Sigmoid colon (tissue), 7 donors: ENCODE measurements at places on chromosomes 4 and X. TPM values are rescaled to one million over a fixed set of nuclear protein-coding genes. Genes with fewer than 3 reads are reported as not detected.

CTAG2 gene
- not detected for total RNA-seq

COL4A5 gene
- total RNA-seq = 4.8 TPM

SYTL5 gene
- total RNA-seq = under 0.01 TPM

CLDN2 gene
- not detected for total RNA-seq

H2BW2 gene
- not detected for total RNA-seq

EVC gene
- 27.7 TPM for total RNA-seq

RNF128 gene
- total RNA-seq = not detected

INPP4B gene
- 20.5 TPM for total RNA-seq

TLR6 gene
- 4.1 TPM for total RNA-seq

FRAS1 gene
- 16.4 TPM for total RNA-seq

HTATSF1 gene
- total RNA-seq = 62.4 TPM

NR3C2 gene
- total RNA-seq = 26.8 TPM

TREX2 gene
- total RNA-seq = 3.6 TPM

FNIP2 gene
- total RNA-seq = 35.7 TPM

CT45A3 gene
- total RNA-seq = not detected

ERCC6L gene
- under 0.01 TPM for total RNA-seq

PTPN13 gene
- 12.2 TPM for total RNA-seq

LINC00632 gene
- total RNA-seq = 78.4 TPM

FGB gene
- total RNA-seq = not detected

SHROOM3 gene
- 5.1 TPM for total RNA-seq

NPY2R gene
- total RNA-seq = 2.1 TPM

TSPAN7 gene
- total RNA-seq = 17.4 TPM

FMR1NB gene
- not detected for total RNA-seq

REELD1 gene
- not detected for total RNA-seq

NOA1 gene
- 37.4 TPM for total RNA-seq

SORCS2 gene
- total RNA-seq = 2.0 TPM

PCYT1B gene
- 2.4 TPM for total RNA-seq

MAGEE2 gene
- not detected for total RNA-seq

CENPVL2 gene
- not detected for total RNA-seq

ZNF711 gene
- 3.1 TPM for total RNA-seq

TMEM271 gene
- total RNA-seq = not detected

SSX1 gene
- total RNA-seq = not detected

CENPVL3 gene
- 0.36 TPM for total RNA-seq

ARX gene
- total RNA-seq = not detected

SLITRK4 gene
- 1.2 TPM for total RNA-seq

AMER1 gene
- 7.5 TPM for total RNA-seq

ADH7 gene
- total RNA-seq = not detected

PAGE2 gene
- total RNA-seq = not detected

MSX1 gene
- 0.82 TPM for total RNA-seq

SHROOM2 gene
- total RNA-seq = 1.8 TPM

RPS3A gene
- 4,012 TPM for total RNA-seq

FBXL5 gene
- total RNA-seq = 147 TPM

ARMCX2 gene
- total RNA-seq = 43.3 TPM

MRFAP1L1 gene
- total RNA-seq = 59.7 TPM

NXF2 gene
- not detected for total RNA-seq

SCML1 gene
- 15.3 TPM for total RNA-seq

HSFX3 gene
- not detected for total RNA-seq

ZFP42 gene
- not detected for total RNA-seq

UGT2B15 gene
- total RNA-seq = 0.36 TPM

FREM3 gene
- total RNA-seq = not detected

GRIA2 gene
- 0.71 TPM for total RNA-seq

PITX2 gene
- total RNA-seq = not detected

SPANXN3 gene
- total RNA-seq = not detected

KDR gene
- 12.7 TPM for total RNA-seq

PRMT9 gene
- total RNA-seq = 10.7 TPM

LRCH2 gene
- 40.3 TPM for total RNA-seq

FGD1 gene
- total RNA-seq = 9.7 TPM
